ENCODE measurements at places on chromosomes 13 and 19.
A peak's percentile ranks its signal among the peaks of the same experiment; 100 is the strongest.

GRCh38 chr13:31495336-31495735 is 244.0 kb upstream of the RXFP2 start:
- DNase-seq, result no peak

DNA sequence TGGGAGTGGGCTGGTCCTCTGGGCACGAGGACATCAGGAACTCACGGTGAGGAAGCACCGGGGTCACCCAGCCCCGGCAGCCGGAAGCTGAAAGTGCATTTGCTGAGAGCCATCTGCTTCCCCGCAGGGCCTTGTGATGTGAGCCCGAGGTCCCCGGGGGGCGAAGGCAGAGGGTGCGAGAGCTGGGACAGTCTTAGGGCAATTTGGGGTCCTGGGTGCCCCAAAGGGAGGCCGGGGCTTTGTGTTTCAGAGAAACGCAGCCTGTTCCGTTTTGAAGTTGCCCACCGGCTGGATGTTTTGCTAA is 4.8 kb downstream of the F2RL3 start:
- no peak for DNase-seq

- DNase-seq, result no peak
These were observed 21.7 kb downstream of the SIPA1L3 start for GRCh38 chr19:37928527-37929286.

- no peak for DNase-seq
These were observed 5.1 kb upstream of the GPI start for GRCh38 chr19:34359954-34360315.

GRCh38 chr13:53382008-53382407 is 353.4 kb downstream of the OLFM4 start:
- DNase-seq, result no peak

DNA sequence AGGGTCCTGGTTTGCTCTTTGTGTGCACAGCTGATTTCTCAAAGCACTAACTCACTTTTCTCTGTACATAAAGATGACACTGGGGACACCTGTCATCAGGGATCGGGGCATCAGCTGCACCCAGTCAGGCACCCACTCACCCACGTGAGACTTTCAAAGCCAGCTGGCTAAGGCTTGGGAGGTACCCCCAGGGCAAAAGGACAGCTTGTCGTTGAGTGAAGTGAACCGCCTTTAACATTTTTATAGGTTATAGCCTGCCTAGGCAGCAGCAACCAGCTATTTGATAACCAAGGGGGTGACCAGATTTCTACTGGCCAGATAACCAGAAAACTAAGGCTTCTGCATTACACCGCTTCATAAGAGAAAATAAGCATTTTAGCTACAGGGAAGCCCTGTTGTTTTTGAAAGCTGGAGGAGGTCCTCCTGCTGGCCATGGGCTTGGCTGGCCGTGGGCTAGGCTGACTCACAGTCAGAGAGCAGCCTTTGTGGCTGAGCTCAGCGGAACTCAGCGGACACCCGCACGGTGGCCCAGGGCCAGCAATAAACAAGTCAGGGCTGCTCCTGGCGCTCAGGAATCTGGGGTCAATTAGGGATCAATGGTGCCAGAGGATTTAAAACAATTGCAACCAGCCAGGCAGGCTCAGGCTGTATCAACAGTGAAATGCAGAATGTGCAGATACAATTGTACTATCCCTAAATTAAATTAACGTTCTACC is 57.1 kb downstream of the ALOX5AP start:
- DNase-seq, result no peak

DNA sequence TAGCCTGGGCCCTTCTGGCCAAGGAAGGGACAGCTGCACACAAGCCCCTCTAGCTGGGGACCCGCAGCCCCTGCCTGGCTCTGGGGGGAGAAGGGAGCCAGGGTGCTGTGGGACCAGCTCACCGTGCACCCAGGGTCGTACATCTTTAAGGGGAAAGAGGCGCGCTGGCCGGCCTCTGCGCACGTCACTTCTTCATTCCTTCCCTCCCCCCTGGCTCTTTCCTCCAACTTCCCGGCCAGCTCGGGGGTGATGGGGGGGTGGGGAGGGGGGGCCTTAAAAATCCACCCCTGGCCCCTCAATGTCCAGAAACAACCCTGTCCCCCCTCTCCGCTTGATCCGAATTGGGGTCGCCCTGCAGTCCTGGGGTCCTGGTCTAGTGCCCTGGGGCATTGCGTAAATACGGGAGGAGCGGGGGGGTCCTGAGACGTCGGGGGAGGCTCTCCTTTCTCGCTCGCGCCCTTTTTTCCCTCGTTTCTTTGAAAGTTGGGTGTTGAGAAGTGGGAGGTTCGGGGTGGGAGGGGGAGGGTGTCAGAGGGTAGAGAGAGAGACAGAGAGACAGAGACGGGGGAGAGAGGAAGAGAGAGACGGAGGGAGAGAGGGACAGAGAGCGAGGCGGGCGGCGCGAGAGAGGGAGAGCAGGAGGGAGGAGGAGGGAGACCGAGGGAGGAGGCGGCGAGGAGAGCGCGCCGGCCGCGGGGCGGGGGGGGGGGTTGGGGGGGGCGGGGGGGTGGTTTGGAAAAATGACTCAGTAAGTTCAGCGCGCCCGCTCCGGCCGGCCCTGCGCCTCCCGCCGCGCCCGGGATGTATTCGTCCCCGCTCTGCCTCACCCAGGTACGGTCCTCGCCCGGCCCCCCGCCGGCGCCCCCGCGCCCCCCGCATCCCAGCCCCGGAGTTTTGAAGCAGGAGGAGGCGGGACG is at the start of gene NFIC:
Gene NFIC, plus strand, starts transcription at position 748 of the 917 bp plus-strand sequence. Its CDS starts 54 bp downstream, at position 802.
- DNase-seq, result peak; percentile 42

DNA sequence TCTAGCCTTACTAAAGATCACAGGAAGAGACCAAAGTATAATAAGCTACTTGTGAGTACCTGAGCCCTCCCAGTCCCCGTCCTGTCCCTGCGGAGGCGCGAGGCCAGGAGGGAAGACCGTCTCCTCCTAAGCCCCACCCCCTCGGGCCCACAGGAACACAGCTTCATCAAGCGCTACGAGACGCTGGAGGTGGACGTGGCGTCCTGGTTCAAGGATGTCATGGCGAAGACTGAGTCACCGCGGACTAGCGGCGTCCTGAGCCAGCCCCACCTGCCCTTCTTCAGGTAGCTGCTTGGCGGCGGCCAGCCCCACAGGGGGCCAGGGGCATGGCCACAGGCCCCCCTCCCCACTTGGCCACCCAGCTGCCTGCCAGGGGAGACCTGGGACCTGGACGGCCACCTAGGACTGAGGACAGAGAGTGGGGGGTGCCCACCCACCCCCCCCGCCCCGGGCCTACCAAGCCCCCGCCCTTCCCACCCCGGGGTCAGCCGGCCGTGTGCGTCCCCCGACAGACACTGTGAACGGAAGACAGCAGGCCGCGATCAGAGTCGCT is 2.4 kb upstream of the TGFBR3L start:
- no peak for DNase-seq

- DNase-seq, result no peak
These were observed 1.7 kb downstream of the SMIM24 start for GRCh38 chr19:3478409-3479176.

DNA sequence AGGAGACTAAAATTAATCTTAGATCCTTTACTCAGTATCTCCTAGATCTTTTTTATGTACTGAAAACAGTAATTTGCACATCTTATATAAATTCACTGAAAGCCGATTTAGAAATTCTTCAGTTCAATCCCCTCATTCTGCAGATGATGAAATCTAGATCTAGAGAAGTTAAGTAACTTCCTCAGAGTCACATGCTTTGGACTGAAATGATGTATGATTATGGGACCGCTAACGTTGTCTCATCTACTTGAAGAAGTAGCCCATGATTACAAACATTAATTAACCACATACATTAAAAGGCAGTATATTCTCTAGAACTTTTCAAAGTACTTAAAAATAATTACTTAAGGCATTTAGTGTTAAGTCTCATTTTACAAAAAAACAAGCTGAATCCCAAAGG is 37.8 kb downstream of the ELF1 start:
- no peak for DNase-seq

- DNase-seq, result peak; percentile 57
These were observed 19.2 kb downstream of the CEACAM6 start for GRCh38 chr19:41774515-41774980.

GRCh38 chr19:12794196-12794941 is 3.1 kb downstream of the JUNB start:
- DNase-seq, result no peak

GRCh38 chr19:858284-858683 is 1.2 kb upstream of the CFD start:
- DNase-seq, result no peak

- DNase-seq, result no peak
These were observed 22.1 kb upstream of the WDR18 start for GRCh38 chr19:961866-962620.

- no peak for DNase-seq
These were observed 12.7 kb upstream of the EFNB2 start for GRCh38 chr13:106548064-106548696.

DNA sequence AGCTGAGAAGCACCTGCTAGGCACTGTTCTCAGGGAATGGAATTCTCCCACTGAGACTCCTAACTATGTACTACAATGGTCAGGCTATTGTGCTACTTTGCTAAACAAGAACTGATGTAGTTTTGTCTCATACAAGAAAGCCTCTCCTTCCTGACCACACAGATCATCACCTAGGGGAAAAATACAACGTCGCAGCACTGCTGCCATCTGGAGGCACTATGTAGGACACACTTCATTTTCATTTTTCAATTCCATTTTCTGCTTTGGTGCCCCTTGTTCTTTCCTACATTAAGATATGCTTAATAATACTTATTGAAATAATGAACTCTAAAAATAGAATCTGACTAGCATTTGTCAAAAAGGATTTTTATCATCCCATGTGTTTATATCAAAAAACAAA is 21.1 kb downstream of the PROSER1 start:
- no peak for DNase-seq

GRCh38 chr13:92297971-92298942 is 899.8 kb downstream of the GPC5 start:
- DNase-seq, result no peak

GRCh38 chr13:111912991-111913760 is 153.8 kb upstream of the SOX1 start:
- DNase-seq, result no peak

DNA sequence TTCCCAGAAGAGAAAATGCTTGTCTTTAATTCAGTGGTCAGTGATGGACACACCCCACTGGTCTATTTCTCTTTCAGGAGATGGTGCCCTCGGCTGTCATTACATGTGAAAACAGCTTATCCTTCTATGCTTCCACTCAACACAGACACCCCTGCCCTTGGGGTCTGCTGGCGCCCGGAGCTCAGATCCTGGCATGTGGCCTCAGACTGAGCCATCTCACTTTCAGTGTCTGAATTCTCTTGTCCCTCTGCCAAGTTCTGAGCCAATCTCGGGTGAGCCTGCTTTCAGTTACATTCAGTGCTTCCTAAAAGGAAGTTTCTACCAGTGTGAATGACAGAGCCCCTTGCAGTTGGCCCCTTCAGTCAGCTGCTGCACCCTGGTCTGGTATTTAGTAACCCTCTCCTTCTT is 293.6 kb downstream of the DNAJC15 start:
- DNase-seq, result no peak

GRCh38 chr13:70388935-70389334 is 280.7 kb upstream of the KLHL1 start:
- DNase-seq, result no peak

GRCh38 chr19:17487284-17488121 is 17.2 kb downstream of the SLC27A1 start:
- no peak for DNase-seq

DNA sequence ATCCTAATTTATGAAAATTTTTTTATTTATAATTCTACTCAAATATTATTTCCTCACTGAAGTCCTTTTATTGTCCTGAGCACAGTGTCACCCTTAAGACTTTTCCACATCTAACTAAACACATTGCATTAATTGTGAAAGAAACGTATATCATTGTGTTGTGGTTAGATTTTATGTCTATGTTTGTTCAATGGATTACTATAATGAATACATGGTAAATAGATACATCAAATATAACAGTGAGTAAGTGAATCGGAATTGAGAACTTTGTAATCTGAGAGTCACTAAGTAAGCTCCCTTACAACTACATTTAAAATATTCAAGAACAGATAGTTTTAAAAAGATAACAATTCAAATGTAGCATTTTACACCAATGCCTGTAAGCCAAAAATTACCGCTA is 417.6 kb upstream of the PCDH20 start:
- no peak for DNase-seq

DNA sequence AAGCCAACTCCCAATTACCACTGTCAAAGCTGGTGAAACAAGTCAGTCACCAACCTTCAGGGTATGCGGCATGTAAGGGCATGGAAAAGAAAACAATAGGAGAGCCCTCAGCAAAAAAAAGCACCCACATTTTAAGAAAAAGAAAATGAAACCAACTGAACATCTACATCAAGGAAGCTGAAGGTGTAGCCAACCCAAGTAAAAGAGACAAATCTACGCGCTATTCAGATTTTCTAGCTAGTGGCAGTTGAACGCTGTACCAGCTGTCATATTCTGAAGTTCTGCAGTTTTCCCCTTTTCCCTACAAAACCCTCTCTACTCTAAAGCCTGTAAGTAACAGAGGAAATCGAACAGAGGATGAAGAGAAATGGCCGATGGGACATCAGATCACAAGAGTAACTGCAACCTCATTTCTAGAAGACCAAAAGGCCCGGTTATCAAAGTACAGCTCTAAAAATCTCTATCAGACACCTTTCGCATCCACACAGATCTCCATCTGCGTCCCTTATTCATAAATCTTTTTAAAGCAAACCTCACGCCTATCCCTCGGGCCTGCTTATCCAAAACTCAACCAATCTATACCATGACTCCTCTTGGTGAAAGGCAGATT is 1.4 kb downstream of the MYCBP2 start:
- DNase-seq, result no peak

DNA sequence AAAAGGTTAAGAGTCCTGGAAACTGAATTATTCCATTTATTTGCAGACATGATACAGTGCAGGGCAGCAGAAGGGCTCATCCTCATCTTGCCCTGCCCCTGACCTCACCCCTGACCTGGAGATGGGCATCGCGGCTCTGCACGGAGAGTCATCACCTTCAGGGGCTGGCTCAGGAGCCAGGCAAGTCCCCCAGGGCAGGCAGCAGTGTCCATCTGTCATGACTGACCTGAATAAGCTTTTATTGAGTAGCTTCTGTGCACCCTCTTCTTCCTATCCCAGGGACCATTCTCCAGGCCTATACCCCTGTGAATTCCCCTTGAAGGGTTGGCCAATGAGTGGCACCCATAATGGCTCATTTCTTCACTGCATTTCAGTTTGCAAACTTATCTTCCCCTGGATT is 484.2 kb downstream of the ZNF536 start:
- no peak for DNase-seq

- no peak for DNase-seq
These were observed 5.2 kb downstream of the NXNL1 start for GRCh38 chr19:17455308-17456123.

DNA sequence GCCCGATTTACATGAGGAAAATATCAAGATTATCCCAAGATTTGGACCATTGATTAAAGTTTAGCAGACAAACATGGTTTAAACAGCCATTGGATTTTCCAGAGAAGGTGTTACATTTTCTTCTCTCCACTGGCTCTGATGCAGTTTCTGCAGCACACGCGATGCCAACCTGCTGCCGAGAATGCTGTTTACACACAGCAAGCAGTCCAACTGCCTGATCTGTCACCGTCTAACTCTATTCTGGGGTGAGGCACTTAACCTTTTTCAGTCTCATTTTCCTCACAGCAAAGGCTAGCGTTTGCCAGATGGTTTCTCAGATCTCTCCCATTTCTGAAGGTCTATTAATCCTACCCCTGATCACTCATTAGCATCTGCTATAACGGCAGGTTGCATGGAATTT is 763.5 kb upstream of the GPC6 start:
- no peak for DNase-seq

All from activated CD4-positive, alpha-beta T cell treated with anti-CD3 and anti-CD28 coated beads, Interleukin-2, amount 50 U/mL, for 4 hours (primary cell).